Stimulated activated naive B cell treated with anti-CD40 and anti-IgM and Interleukin-4, amounts not matched to agents 10 μg/mL and 1 μg/mL and 100 μg/mL, for 72 hours (primary cell): ENCODE measurements at places on chromosomes 3 and 15.

DNA sequence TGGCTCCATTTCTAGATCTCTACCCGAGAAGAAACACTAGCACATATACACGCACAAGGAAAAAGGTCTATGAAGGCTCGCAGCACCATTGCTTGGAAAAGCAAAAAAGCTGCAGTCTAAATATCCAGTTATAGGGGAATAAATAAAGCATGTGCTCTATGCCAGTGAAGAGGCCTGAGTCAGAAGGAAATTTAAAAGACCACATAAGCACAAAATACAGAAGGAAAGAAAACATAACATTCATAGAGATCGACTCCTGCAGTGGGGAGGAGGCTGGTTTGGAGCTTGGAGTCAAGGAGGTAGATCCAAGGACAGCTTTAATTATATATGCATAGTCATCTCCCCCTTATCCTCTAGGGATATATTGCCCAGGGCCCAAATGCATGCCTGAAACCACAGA, 114.4 kb downstream of the PDZRN3 start:
- DNase-seq = no peak

DNA sequence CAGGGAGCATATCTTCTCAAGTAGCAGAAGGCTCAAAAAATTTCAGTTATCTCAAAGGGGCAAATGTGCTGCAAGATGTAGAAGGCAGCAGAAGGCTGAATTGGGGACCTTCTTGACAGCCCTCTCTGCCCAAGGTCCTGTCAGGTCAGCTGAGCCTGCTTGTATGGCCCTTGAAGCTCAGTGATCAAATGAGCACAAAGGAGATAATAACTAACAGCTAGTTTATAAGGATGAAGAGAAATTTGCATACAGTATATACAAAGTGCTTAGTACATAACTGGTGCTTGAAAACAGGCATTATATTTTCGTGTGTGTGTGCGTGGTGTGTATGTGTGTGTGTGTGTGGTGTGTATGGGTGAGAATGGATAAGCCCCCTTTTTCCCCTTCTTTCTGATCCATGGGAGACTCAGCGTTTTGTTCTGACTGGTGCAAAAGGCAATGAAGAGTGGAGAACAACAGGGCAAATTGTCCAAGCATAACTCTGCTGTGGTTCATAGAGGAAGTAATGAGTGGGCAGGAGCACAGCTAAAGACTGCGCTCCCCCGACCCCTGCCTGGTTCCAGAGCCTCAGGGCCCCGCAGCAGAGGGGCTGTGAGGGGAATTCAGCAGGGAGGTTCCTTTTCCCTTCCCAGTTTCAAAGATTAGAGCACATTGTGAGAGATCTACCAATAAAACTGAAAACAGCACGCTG, 356.8 kb upstream of the NR2F2 start:
- DNase-seq = no peak

DNA sequence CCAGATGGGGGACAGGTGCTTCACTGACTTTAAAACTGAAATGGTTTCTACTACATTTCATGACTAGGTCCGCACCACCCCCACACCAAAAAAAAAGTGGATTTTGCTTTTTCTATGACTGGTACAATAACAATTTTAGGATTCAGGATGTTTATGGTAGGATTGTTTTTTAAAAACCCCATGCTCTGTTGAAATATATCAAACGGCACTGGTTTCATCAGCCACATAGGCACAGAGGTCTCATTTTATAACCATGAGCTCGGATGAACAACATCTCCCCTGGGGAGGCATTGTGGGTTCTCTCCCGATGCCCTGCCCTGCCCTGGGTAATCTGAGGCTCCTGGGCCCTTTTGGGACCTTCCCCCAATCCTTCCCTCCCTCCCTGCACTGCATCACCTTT, 202.7 kb upstream of the KBTBD8 start:
- no peak for DNase-seq

GRCh38 chr3:52399593-52399992, 45.3 kb downstream of the SEMA3G start:
- DNase-seq = no peak

DNA sequence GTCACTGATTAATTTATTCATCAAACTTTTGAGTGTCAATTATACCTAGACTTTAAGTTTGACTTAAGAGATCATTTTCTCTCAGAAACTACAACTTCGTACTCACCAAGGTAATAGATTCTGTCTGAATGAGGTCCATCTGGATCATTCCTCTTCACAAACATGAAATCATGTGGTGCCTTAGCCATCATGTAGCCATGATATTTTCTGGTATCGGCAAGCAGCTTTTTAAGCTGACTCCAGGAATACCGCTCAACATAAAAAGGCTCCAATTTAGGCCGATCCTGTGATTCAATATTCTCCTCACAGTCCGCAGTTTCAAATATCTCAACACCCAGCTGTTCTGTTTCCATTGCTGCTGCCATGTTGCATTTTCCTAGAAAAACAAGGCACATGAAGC, 5.3 kb downstream of the DPP8 start:
- DNase-seq = no peak

GRCh38 chr3:172329070-172329469, 119.2 kb downstream of the GHSR start:
- no peak for DNase-seq
